ENCODE measurements at places on chromosomes 11 and 22.

GRCh38 chr22:20206709-20207215, 55.9 kb upstream of the CCDC188 start:
- no peak for DNase-seq

GRCh38 chr11:45156741-45157140, 10.3 kb downstream of the PRDM11 start:
- no peak for DNase-seq

- no peak for DNase-seq
Measured at GRCh38 chr11:1301220-1302000, 8.0 kb downstream of the TOLLIP start.

- no peak for DNase-seq
Measured at GRCh38 chr22:48424201-48424627, 1403.5 kb downstream of the BRD1 start.

DNA sequence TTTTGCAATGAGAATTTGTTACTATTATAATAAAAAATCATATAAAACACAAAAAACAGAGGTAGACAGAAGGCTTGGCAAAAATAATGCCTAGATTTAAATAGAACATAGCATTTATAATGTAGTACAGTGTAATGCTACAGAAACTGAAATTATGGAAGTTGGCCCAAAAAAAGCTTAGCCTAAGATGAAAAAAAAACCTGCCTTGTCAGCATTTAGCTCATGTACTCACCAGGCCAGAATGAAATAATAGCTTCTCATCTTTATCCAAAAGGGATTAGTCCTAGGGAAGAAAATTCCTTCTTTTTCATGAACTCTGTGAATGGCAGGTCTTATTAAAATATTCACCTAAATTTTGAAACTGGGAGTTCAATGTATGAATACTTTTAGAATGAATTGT, 951.1 kb downstream of the LRRC4C start:
- DNase-seq: no peak

DNA sequence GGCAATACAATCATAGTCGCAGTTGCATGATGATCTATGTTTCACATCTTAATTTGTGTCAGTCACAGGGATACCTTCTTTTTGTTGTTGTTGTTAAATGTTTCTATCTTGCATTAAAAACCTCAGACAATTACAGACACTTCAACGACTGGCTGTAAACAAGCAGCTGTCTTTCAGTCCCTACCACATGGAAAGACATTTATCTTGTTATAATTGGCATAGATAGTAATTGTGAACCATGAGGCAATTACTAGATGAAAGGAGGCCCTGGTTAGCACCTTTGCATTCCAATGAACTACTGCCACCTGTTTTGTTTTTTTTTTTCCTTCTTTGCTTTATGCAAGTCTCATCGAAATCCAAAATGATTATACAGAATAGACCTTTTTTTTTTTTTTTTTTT, 416.8 kb downstream of the LRRC4C start:
- DNase-seq: no peak

DNA sequence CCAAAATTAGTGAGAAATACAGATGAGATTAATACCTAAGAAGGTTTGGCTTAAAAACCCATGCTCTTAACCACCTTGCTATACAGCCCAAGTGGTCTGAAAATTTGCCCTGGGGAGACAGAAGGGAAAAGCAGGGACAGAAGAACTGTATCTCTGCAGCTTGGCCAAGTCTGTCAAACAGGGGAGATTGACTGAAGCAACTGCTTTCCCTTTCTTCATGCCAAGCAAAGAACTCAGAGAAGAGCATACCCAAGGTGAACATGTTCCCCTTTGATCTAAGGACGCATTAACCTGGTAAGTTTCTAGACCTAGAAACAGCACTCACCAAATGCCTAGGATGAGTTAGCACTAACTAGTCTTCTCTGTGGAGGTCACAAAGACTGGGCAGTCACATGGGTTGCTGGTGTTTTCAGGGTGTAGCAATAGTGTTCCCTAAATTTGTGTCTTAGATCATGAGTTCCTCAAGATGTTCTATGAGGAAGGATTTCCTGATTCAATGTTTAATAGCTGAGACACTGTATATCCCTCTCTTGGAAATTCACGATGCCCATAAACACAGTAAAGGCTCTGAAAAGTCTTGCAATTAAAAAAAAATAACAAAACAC, 75.6 kb upstream of the GRAMD1B start:
- DNase-seq: no peak

DNA sequence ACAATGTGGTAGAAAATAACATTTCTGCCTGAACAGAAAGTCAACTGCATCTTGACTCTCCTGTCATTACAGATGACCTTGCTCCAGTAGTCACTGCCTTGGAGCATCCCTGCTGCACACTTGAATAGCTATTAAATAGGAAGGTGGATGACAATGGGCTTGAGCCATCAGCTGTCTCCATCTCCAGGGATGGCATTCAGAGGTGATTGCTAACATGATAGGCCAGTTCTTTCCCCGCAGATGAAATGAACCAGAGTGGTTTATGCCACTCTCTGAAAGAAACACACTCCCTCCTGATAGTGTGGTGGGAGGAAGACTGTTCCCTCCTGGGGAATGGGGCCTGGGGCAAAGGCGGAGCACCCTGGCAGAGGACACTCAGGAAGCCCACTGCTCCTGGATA, 57.1 kb upstream of the OLFML1 start:
- DNase-seq: no peak

GRCh38 chr11:10164621-10165020, 129.4 kb downstream of the SBF2 start:
- no peak for DNase-seq

GRCh38 chr11:76380159-76380976, 564 bp downstream of the THAP12 start:
- peak; percentile 60 for DNase-seq

- no peak for DNase-seq
Measured at GRCh38 chr11:34897171-34897870, 18.9 kb downstream of the APIP start.

GRCh38 chr11:72585762-72586311, 88.4 kb downstream of the PDE2A start:
- DNase-seq: peak; percentile 67

DNA sequence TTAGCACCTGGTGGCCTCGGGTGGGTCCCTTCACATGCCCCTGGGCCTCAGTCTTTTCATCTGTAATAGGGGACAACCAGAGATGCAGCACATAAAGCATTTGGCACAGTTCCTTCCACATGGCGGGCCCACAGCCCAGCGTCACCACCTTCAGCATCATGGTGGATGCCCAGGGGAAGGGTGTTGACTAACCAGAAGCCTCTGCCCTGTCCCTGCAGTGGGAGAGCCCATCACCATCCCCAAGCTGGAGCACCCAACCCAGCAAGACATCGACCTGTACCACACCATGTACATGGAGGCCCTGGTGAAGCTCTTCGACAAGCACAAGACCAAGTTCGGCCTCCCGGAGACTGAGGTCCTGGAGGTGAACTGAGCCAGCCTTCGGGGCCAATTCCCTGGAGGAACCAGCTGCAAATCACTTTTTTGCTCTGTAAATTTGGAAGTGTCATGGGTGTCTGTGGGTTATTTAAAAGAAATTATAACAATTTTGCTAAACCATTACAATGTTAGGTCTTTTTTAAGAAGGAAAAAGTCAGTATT, 14.8 kb upstream of the UVRAG start:
- DNase-seq: no peak

GRCh38 chr11:12827369-12827768, 153.1 kb downstream of the TEAD1 start:
- no peak for DNase-seq

GRCh38 chr11:105935791-105936190, 86.2 kb downstream of the MSANTD4 start:
- no peak for DNase-seq

GRCh38 chr22:45221201-45221600, 19.5 kb downstream of the KIAA0930 start:
- DNase-seq: no peak

- no peak for DNase-seq
Measured at GRCh38 chr11:57001674-57002401, 13.1 kb downstream of the OR5AK2 start.

GRCh38 chr11:91691872-91692271, 532.7 kb upstream of the FAT3 start:
- no peak for DNase-seq

DNA sequence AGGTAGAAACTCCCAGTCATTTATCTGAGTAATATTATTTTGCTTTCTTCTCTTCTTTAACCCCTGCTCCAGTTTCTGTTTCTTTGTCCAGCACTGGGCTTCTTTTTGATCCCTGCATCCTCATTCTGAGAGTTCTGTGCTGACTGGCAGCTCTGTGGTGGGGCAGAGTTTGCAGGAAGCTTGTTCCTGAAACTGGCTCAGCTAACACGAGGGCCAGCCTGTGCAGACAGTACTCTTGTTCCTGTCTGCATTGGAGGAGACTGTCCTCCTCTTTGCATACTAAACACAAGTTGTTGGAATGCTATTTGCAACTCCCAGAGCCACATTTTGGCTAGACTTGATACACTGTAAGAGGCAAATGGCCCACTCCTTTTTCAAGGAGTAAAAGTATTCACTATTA, 93.1 kb upstream of the HORMAD2 start:
- no peak for DNase-seq

GRCh38 chr11:59822989-59823566, 12.5 kb upstream of the MRPL16 start:
- DNase-seq: no peak

DNA sequence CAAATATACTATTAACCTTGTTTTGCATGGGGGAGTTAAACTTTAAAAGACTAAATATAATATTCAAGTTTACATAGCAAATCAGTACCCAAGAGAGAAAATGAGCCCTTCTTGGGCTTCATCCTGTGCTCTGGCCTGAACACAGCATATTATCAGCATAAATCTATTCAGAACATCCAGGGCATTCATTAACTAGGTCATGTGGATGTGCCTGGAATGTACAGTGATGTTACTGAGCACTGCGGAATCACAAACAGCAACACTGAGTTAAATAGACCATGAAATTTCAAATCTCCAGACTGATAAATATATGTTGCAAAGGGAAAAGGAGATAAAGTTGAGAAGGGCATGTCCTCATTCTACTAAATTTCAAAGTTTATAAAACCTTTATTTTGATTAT, 426.4 kb downstream of the AASDHPPT start:
- no peak for DNase-seq

- DNase-seq: no peak
Measured at GRCh38 chr22:45518580-45518991, 15.9 kb downstream of the FBLN1 start.

DNA sequence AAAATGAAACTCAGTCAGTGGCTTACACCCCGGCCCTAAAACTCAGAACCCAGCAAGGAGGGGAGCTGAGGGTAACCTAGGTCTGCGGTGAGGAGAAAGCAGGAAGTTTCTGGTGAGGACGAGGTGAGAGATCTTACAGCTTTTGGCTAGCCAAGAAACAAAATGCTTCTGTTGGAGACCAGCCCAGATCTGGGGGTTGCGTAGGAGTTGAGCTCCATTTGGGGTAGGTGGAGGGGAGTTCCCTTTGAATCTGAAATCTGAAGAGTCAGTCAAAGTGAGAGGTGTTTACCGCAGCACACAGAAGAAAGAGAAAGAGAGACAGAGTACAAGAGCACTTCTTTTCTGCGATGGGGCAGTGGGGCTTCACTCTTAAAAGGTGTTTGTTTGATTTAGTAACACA, 29.6 kb downstream of the EHF start:
- DNase-seq: peak; percentile 80

GRCh38 chr22:23031786-23032185, 38.5 kb upstream of the GNAZ start:
- DNase-seq: no peak

DNA sequence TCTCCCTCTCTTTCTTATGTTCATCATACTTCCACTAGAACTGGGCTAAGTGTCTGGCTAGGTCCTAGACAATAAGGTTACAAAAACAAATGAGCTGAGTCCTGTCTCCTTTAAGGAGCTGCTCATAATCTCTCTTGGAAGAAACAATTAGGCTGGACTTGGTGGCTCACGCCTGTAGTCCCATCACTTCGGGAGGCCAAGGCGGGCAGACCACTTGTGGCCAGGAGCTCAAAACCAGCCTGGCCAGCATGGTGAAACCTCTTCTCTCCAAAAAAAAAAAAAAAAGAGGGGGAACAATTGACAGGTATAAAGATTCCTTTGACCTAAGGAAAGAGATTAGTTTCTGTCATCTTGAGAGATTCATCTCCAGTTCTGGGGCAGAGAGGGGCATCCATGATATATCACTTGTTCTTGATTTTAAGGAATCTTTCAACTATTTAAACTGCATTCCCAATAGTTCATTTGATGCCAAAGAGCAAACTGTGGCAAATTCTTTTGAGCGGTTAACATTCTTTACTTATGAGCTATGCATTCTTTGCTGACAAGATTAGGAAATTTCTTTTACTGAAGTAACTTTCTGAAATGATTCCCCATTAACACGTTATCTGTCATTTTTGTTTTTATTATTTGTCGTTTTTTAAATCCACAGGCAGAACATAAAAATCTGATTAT, 125.5 kb downstream of the C11orf87 start:
- DNase-seq: no peak

DNA sequence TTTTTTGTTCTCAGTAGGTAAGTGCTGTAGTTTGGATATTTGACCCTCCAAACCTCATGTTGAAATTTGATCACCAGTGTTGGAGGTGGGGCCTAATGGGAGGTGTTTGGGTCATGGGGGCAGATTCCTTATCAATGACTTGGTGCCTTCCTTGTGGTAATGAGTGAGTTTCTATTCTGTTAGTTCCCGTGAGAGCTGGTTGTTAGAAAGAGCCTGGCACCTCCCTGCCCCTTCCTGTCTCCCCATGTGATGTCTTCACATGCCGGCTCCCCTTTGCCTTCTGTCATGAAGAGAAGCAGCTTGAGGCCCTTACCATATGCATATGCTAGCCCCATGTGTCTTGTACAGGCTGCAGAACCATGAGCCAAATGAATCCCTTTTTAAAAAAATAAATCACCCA, 138.3 kb downstream of the TMEM135 start:
- no peak for DNase-seq

DNA sequence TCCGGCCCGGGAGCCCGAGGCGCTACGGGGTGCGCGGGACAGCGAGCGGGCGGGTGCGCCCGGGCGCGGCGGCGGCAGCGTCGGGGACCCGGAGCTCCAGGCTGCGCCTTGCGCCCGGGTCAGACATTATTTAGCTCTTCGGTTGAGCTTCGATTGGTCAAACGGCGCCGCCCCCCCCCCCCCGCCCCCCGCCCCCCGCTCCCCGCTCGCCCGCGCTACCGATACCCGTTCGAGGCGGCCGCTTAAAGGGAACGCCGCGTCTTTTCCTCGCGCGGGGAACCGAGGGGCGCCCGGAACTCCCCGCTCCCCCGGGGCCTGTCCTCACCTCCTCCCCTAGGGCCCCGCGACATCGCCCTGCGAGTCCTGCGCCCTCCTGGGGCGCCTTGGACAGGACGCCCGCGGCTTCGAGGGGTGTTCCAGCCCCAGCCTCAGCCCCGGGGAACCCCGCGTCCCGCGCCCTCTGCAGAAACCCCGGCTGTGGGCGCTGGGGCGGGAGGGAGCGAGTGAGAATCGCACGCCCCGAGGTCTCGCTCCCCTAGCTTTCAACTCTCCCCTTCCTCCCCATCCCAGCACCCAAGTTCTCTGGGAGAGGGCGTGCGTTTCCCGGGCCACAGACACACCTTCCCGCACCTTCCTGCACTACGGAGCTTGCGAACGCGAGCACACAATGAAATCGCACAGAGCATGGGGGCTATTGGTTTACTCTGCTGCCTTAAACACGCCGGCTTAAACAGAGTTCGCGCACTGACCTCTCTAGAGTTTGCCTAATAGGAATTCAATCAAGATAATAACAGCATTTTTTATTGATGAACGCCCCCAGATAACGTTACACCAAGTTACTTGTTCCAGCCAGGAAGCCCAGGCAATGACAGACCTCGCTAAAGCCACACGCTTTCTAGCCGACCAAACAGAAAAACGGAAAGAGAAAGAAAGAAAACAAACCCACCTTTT, at the start of gene BDNF:
Gene BDNF, minus strand, starts transcription at position 105 of the 951 bp plus-strand sequence. CDS start 41,891 bp downstream, outside the sequence.
- no peak for DNase-seq

GRCh38 chr11:2142300-2142759, 3.1 kb upstream of the IGF2 start:
- DNase-seq: no peak

Data from effector memory CD8-positive, alpha-beta T cell (primary cell).